ENCODE measurements at places on chromosomes 6 and 20.

DNA sequence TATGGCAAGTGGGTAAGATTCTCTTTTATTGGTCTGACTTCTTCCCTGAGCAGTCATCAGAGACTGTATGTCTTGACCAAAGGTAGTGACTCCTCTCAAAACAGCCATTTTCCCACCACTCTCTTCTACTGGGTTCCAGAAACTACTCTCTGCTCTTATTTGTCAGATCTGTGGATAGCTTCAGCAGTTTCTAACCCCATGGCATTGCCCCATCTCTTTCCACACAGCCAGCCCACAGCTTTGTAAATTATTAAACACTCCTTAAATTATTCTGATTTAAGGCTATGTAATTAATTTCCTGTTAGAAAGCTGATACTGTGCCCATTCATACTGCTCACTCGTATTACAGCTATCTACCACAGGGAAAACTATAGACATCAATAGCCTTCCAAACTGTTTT lies 138.4 kb upstream of the CNR1 start:
- no peak for DNase-seq

DNA sequence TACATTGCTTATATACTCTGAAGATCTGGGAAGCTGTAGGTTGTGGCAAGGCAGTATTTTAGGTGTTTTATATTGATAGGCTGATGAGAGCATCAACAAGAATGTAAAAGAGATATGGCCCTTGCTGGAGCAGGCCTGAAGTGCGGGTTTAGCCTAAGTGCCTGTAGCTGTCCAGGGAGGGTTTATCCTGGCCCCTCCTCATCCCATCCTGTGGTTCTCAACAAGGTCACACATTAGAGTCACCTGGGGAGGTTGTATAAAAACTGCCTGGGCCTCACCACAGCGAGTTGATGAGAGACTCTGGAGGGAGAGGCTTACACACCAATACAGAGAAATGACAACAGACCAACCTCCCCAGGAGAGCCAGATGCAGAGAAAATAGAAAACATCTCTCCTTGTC lies 48.4 kb downstream of the LYRM2 start:
- no peak for DNase-seq

DNA sequence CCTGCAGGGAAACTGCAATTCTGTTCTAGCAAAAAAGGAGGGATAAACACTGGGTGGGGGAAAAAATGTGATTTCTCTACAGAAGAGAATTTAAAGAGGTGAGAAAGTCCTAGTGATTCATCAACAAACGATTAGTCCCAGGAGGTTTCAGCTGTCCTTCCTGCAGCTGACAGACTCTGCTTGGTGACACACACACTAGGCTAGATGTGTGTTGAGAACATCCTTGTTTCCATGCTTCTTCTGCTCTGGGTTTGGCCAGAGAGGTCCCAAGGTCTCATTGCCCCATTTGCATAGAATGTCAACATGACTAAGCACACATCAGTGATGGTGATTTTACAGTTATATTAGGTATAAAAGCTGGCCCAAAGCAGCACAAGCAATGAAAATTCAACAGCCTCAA lies 258.3 kb downstream of the NFATC2 start:
- DNase-seq = no peak

DNA sequence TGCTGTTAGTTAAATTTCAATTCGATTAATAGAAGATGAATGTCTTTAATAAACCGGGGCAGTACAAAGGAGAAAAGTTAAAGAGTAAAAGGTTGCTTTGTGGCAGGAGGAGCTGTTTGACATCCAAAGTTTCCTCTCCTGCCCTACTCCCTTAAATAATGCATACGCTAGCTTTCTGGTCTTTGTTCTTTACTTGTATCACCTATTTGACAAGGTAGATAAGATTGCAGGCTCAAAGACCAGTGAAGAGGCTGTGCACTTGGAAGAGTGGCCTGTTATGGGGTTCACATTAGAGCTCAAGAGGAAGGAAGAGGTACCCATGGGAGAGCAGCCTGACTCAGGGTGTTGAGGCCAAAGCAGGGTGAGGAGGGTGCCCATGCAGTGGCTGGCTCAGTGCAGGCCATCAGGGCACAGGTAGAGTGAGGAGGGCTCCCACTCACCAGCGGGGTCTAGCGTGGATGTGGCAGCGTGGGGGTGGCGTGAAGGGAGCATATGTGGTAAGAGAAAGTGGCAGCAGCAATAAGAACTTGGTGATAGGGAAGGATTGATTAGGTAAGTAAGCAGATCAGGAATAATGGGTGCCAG lies 29.3 kb upstream of the KLHL31 start:
- DNase-seq = no peak

DNA sequence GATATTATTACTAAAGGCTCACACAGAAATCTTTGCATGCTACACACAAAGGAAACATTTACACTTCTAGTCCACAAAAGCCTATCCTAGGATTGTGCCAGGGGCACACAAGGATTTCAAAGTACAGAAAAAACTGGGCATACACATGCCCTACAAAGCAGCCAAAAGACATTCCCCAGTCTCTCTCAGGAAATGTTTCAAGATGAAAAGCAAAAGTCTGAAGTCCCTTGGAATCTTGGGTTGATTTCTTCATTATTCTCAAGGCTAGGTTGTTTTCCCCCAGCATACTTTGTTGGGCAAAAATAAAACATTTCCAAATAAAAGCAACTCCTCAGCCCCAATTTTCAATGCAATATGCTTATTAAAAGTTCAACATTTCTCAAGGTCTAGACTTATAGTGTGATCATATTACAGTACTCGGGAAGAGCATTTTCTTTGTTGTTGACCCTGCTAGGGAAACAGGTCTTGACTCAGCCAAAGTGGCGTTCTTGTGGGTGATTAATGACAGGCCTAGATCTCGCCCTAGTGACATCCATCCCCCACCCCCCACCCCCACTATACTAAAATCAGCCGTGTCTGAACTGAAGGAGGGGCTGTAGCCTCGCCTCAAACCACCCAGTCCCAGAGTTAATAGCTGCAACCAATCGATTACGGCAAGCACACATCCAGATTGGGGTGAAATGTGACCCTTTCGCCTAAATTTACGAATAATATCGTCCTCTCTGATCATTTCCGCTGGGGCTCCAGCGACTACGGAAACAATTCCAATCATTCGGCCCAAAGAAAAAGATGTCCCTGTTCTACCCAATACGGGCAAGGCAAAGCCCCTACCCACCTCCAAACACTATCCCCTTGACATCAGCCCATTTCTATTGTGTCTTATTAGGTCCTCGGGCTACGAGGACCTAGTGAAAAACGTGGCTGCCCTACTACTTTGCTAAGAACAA lies 1.4 kb downstream of the AKIRIN2 start:
- DNase-seq = no peak

DNA sequence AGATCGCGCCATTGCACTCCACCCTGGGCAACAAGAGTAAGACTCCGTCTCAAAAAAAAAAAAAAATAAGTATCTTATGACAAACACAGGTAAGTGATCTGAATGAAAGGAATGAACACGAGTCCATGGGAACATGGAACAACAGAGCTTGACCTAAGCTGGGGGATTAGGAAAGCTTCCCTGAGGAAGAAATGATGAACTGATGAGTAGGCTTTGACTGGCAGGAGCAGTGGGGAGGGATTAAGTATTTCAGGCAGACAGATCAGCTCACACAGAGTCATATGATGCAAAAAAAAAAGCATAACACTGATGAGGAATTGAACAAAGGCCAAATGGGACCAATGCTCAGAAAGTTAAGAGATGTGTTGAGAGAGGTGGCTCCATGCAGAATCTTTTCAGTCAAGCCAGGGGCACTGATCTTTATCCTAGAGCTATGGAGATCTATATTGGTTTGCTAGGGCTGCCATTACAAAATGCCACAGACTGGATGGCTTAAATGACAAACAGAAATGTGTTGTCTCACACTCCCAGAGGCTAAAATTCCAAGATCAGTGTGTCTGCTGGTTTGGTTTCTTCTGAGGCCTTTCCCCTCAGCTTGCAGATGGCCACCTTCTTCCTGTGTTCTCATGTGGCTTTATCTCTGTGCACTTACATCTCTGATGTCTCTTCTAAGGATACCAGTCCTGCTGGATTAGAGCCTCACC lies 85.6 kb downstream of the ANKRD6 start:
- DNase-seq = no peak

All from H9 (cell line).